ENCODE measurements at places on chromosomes 6 and 20. TPM values are rescaled to one million over a fixed set of nuclear protein-coding genes. Genes with fewer than 3 reads are reported as not detected.

DNA sequence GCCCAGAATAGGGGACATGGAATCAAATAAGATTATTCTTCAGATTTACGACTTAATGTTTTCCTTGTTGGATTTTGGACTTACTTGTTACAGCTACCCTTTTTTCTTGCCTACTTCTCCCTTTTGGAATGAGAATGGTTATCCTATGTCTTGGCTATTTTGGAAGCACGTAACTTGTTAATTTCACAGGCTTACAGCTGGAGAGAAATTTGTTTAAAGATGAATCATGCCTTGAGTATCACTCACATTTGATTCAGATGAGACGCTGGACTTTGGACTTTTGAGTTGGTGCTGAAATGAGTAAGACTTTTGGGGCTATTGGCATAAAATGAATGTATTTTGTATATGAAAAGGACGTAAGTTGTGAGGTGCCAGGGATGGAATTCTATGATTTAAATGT is 83.3 kb downstream of the SMPDL3A start:
- DNase-seq = no peak

DNA sequence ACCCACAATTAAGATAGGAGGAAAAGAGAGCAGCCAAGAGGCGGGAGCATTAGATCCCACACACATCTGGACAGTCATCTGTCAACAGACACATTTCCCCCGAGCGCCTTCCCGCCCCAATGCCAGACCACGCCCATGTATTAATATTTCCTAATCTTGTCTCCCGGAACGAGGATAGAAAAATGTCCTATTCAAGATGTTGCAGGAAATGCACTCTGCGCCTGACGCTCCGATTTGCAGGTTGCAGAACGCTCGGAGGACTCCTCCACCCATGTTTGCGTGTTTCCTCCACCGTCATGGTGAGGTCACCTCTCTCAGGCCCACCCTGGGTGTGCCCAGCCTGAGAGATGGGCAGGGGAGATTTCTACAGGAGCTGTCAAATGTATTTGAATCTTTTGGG is 215.2 kb downstream of the TAF4 start:
- DNase-seq = no peak

CLPSL2 gene
- not detected for total RNA-seq

SEMG1 gene
- not detected for total RNA-seq

DNA sequence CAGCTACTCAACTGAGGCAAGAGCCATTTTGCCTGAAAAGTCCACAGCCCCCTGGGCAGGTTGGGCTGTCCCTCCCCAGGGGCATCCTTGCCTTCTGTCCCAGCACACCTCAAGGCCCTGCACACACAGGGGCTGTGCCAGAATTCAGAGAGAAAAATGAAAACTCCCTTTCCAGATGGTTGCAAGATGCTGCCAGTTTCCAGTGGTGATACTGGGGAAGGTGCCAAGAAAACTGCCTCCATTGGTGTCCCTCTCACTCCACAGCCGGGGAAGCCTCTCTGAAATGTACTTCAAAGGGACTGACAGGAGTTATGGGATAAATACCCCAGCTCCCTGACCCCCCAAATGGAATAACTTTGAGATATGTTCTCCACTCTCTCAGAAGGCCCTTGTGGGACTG is 154.2 kb upstream of the MAFB start:
- DNase-seq = no peak

DNA sequence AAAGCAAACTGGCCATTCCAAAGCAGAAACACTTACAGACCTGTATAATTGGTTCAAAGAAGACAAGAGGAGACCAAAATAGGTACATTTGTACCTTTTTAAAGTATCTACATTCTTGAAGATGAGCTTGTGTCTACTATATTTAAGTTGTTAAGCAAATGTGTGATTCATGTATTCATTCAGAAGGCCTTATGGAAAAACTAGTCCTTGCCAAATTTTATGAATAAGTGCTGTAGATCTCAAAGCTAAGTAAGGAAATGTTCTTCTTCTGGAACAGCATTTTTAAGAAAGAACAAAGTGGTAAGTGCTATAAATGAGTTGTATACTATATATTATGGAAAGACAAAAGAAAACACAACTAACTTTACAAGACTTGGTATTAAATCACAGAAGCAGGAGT is 22.2 kb upstream of the HEY2 start:
- no peak for DNase-seq

CPXM1 gene
- 7.3 TPM for total RNA-seq

- peak; percentile 3 for DNase-seq
These were observed 305.0 kb upstream of the POU3F2 start for GRCh38 chr6:98529364-98529763.

LY6G6F gene
- not detected for total RNA-seq

MAK gene
- total RNA-seq = under 0.01 TPM

GRCh38 chr6:148867862-148868261 is 121.0 kb downstream of the UST start:
- no peak for DNase-seq

DNA sequence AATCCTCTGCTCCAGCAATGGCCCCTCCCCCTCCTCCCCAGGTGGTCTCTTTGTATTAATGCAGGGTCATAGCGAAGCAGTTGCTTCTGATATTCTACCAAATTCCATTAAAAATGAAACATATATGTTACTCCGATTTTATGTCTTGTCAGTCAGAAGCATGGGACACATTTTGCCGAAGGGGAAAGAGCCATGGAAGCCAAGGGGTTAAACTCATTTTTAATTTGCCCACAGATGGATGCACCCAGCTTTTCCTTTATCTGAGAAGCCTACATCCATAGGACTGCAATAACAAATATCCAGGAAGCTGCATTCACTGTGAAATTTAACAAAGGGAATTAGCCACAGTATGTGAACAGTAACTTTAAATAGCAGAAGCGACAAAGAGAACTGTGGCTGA is 688.2 kb downstream of the QKI start:
- no peak for DNase-seq

DNA sequence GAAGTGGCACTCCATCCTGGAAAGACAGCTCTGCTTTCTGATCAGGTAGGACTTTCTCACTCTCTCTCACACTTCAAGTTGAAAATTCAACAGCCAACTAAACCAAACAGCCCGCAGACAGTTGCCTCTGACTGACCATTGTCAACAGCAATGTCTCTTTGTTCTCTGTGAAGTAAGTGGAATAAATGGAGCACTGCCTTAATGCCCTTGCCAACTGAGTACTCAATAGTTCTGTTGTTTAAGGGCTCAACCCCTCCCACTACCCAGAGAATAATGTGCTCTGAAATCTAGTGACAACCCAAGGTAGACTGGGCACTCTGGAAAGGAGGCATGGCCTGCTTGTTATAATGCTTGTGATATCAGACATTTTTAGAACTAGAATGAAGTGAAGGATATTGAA is 16.8 kb upstream of the BCLAF1 start:
- DNase-seq = peak; percentile 52

GRCh38 chr6:162733489-162733888 is 5.7 kb downstream of the PACRG start:
- no peak for DNase-seq

- no peak for DNase-seq
These were observed 118.2 kb upstream of the GJE1 start for GRCh38 chr6:142014515-142014914.

XKR7 gene
- total RNA-seq = 9.8 TPM

NRSN1 gene
- 22.0 TPM for total RNA-seq

- no peak for DNase-seq
These were observed 117.0 kb downstream of the TMEM200A start for GRCh38 chr6:130482645-130483390.

GSTA3 gene
- not detected for total RNA-seq

LPIN3 gene
- 0.41 TPM for total RNA-seq

GRCh38 chr20:47361057-47361915 is 4.8 kb upstream of the ZMYND8 start:
- no peak for DNase-seq

TGM3 gene
- total RNA-seq = not detected

SUMO4 gene
- 2.4 TPM for total RNA-seq

DNA sequence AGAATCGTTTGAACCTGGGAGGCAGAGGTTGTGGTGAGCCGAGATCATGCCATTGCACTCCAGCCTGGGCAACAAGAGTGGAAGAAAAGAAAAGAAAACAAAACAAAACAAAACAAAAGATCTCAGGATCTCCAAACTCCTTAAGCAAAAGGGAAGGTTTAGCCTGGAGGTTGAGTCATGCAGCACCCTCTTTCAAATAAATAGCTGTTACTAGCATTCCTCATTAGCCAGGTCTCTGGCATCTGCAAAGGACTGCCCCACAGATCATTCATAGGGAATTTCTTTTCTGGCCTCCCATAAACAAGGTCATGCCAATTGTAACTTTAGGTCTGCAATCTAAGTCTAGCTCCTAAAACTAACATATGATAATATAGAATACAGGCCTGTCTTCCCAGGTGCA is 37.2 kb downstream of the EDN1 start:
- DNase-seq = no peak

GRCh38 chr6:147216915-147217314 is 12.7 kb downstream of the STXBP5 start:
- no peak for DNase-seq

DNA sequence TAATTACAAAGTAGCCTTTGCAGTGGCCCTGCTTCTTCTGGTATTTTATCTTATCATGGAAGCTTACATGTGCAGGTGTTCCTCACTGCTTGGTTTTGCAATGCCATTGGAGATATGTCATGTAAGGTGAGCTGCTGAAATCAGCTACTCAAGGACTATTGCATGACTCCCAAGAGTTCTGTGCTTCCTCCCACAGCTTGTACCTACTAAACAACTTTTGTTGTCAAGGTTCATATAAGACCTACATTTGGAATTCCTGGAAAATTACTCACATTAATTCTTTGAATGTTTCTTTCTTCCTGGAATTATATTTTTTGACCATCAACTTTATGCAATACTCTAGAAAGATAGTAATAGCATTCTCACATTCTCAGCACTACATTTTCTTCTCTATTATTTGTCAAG is 427.5 kb upstream of the HSF2 start:
- no peak for DNase-seq

GRCh38 chr20:57280221-57280620 is 13.8 kb upstream of the BMP7 start:
- no peak for DNase-seq

VGLL2 gene
- total RNA-seq = not detected

DNA sequence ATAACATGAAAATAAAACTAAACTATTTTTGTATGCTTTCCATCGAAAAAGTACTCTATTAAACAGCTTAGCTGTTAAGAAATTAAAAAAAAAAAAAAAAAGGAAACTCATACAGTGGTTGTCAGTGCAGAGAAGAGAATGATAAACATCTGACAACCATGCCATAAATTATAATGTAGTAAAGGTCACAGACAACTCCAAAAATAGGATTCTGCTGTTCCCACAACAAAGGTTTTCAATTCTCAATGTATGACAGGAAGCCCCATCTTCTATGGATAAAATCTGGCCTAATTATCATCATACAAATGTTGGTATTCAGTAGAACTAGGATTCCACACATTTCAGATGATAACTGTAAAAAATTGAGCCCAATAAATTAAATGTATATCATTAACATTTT is 5.0 kb downstream of the PLN start:
- no peak for DNase-seq

GRCh38 chr6:11738234-11738633 is 40.4 kb downstream of the ADTRP start:
- DNase-seq = no peak

PHACTR3 gene
- 40.8 TPM for total RNA-seq

PPP1R14C gene
- total RNA-seq = 59.1 TPM

COL10A1 gene
- not detected for total RNA-seq

GRCh38 chr6:157520596-157521361 is 139.8 kb downstream of the ZDHHC14 start:
- DNase-seq = no peak

DNA sequence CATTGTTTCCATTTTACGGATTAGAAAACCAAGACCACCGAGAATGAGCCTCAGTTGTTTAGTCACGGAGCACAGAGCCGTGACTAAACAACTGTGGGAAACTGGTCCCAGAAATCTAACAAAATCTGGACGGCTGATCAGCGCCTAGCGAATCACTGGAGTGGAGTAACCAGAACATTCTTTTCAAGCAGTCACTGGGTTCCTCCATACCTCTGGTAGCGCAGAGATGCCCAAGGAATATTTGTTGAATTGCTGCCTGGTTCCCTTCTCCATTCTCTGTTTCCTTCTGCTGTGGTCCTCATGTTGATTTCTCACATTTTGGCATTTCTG is 62.0 kb downstream of the GPX5 start:
- no peak for DNase-seq

DNA sequence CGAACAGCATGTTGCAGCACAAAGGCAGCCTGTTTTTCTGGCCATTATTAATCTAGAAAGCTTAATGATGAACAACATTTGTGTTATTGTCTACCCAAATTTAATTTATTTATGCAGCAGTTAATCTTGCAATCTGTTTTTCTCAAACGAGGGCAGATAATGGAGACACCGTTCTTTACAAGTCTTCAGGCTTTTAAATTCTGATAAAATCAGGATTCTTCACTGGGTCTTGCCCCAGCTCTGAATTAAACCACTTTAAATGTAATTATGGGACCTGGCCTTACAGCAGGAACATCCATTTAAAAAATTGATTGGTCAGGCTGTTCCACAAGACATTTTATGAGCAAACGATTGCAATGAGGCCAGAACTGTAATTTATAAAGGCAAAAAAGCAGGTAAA is 26.5 kb upstream of the INSM1 start:
- no peak for DNase-seq

DNA sequence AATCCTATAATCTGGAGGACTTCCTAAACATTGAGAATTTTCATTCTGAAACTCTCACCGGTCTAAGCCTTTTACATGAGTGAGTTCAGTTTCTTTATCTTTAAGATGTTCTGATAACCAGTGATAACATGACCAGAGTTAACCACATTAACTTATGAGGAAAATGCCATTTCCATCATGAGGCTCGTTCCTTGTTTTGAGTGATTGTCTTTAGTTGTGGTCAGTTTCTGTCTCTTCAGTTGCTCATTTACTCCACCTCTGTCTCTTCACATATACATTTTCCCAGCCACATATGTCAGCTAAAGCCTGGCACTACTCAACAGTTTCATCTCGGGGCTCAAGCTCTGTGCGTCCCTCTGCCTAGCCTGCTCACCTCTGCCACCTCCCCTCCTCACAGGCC is 70.4 kb downstream of the JAG1 start:
- DNase-seq = no peak

DNA sequence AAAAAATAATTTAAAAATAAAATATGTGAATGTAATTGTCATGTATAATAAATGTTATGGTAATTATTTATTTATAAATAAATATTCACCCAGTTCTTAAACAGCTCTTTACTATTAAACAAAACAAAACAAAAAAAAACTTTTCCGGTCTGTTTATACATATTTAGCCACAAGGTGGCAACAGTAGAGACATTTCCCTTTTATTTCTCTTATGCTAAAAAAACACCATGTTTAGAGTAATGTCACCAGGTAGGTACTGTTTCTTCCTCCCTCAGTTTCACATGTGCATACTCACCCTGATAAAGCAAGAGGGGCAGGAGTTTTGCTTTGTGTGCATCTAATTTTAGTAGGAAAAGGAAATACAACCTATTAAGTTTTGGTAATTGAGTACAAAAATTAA is 610.4 kb upstream of the IMPG1 start:
- DNase-seq = no peak

GRCh38 chr20:21101932-21102575 is 4.1 kb downstream of the LINC00237 start:
- DNase-seq = peak; percentile 75

CD93 gene
- 10.6 TPM for total RNA-seq

- DNase-seq = no peak
These were observed 12.0 kb upstream of the TRMT11 start for GRCh38 chr6:125974214-125974866.

- no peak for DNase-seq
These were observed 61.6 kb upstream of the CEP85L start for GRCh38 chr6:118712969-118713368.

All from frontal cortex (tissue), 4 donors.